ENCODE measurements at places on chromosomes 6 and 20. TPM values are rescaled to one million over a fixed set of nuclear protein-coding genes. Genes with fewer than 3 reads are reported as not detected.

The IL17A gene
- not detected for total RNA-seq

The EIF6 gene
- 72.6 TPM for total RNA-seq

The CALHM5 gene
- total RNA-seq = 1.9 TPM

The NRN1 gene
- total RNA-seq = 15.0 TPM

The OPRM1 gene
- not detected for total RNA-seq

The MEP1A gene
- 0.41 TPM for total RNA-seq

Measured in lower lobe of right lung (tissue), 2 donors.